NCI-H510A treated with DMSO at 0.1 percent for 48 hours (cell line): ENCODE measurements at places on chromosomes 3 and 15.
A peak's percentile ranks its signal among the peaks of the same experiment; 100 is the strongest.

GRCh38 chr3:80785875-80786274 lies 975.6 kb downstream of the GBE1 start:
- no peak for DNase-seq

DNA sequence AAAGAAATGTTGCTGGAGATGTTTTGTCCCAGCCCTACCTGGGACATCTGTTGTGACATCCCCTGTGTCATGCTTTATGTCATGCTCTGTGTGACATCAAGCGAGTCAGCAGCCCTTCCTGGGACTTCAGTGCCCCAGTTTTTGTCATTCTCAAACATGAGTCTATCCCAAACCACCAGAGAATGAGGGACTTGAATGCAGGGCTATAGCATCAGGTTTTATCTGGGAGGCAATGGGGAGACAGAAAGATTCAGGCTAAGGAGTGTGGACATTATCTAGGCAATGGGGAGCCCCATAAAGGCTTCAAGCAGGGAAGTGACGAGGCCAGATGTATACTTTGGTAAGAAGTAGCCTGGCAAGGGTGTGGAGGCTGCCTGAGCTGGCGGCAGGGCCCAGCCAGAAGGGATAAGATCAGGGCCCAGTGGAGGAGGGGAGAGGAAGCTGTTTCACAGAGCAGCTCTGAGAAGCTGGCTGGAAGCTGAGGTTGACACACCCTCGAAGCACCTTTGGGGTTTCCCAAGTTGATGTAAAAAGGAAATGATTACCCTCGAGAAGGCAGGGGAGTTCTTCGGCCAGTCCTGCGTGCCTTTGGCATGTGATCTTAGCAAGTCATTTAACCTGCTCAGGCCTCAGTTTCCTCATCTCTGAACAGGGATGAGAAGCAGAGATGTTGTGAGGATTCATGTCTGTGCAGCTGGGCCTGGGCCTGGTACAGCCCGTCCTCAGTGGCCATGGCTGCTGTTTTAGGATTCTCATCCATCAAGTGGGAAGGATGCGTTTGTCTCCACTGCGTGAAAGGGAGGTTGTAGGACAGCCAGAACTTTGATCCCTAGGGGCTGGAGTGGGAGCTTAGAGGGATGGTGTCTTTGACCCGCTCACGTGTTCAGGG lies 34.3 kb downstream of the IRAK2 start:
- no peak for DNase-seq

- DNase-seq = no peak
Measured at GRCh38 chr3:111735243-111735758, 123.8 kb upstream of the PHLDB2 start.

DNA sequence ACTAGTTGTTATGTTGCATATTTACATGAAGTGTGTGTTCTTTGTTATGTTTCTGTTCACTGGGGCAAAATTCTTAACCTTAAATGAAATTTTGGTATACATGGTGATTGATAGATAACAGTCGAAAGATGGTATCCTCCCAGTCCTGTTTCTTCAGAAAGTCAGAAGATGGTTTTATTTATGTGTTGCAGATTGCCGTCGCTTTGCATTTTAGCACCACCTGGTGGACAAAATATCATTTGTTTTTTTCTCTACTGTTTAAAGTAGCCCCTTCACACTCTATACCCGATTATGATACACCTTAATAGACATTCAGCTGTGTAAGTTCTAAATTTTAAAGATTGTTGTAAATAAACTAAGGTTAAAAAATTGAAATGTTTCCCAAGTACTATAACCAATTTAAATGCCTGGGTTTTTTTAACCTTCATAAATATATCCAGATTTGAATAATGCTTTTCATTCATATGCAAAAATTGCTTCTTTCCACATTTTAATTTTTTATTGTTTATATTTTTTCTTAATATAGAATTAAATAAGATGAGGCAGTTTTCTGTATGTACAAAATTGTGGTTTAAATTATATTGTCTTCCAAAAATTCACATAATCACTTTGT lies 152.2 kb downstream of the ALCAM start:
- peak; percentile 34 for DNase-seq

DNA sequence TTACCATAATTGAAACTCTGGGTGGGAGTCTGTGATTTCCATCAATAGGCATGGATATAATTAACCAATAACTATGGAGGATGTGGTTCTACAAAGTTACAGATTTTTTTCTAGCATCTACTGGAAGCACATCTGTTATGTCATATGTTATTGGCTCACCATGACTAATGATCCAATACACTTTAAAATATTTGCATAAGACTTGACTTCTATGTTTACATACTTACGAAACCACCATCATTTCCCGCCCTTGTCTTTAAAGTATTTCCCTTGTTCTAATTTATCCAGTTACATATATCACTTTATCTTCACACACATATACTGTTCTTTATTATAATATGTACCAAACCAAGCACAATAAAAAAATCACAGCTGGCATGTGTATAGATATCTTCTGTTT lies 380.3 kb upstream of the CBLB start:
- DNase-seq = no peak

DNA sequence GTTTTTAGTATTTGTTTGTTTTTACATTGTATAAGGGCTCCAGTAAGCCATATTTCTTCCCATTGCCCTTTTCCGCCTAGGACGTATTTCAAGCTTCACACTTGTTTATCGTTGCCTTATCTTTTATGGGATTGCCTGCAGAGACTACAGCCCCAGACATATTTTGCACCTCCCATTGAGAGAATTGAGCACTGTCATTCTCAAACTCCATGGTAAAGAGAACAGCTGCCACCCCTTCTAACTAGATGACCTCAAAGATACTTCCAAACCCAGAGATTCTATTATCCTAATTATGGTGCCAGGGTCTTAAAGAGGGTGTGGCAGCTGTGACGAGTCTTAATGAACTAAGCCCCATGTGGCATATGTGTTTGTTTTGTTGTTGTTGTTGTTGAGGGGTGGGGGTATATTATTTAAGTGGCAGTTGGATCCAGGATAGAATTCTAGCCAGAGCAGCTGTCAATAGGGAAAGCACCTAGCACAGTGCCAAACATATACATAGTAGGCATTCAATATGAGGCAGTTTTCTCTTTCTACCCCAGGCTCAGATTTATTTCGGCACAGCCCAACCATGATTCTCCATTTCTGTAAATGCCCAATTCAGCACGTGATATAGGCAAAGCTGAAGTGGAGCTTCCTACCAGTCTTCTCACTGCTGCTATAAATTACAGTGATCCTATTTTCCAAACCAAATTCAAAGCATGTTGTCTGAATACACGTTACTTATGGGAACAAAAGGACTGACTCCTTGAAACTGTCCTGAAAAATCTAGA lies 932 bp upstream of the TP53BP1 start:
- DNase-seq = no peak

DNA sequence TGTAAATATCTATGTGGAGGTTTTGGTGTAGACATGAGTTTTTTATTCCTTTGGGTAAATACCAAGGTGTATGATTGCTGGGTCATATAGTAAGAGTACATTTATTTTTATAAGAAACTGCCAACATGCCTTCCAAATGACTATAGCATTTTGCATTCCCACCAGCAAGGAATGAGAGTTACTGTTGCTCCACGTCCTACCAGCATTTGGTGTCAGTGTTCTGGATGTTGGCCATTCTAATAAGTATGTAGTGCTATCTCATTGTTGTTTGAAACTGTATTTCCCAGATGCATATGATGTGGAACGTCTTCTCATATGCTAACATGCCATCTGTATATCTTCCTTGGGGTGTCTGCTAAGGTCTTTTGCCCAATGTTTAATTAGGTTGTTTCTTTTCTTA lies 38.7 kb downstream of the LHFPL4 start:
- no peak for DNase-seq

DNA sequence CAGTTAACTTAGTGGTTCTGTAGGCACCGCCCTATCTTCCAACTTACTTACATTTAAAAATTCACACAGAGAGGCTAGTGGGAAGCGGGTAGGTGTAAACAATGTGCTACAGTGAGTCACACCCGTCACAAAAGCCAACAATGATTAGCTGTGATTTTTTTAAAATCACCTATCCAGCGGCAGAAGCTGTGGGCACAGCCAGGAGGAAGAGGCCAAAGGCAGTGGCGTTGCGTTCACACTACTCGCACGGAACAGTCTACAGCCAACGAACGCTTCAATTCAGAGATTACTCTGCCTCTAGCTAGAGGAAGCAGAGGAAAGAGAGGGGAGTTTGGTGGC lies 2.5 kb upstream of the NLGN1 start:
- DNase-seq = peak; percentile 85

- no peak for DNase-seq
Measured at GRCh38 chr3:93843981-93844380, 129.7 kb downstream of the PROS1 start.

DNA sequence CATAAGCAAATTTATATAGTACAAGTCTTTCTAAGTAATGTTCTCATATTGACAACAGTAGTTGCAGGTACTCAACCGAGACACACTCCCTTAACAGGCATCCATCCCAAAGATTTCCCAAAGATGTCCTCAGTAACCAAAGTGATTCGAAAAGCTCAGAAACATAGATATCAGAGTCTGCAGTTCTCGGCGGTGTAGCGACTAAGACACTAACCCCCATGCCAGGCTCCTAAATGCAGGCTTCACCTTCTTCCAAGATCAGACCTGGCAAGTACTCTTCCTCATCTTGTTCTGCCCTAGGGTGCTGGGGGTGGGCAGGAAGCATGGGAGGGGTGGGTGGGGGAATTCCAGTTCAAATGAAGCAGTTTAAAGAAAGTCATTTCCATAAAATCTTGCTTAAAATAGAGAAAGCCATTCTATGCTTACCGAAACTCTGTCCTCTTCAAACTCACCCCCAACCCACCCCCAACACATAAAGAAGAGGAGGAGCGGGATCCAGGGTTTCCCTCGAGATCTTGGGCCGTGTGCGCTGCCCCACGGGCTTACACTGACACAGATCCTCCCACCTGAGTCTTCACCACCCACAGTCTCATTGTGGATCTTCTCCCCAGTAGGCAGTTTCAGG lies 59.0 kb upstream of the BCL6 start:
- DNase-seq = no peak

- no peak for DNase-seq
Measured at GRCh38 chr3:109018828-109019227, 65.1 kb upstream of the GUCA1C start.

GRCh38 chr15:93852761-93853160 lies 378.6 kb upstream of the MCTP2 start:
- DNase-seq = no peak

DNA sequence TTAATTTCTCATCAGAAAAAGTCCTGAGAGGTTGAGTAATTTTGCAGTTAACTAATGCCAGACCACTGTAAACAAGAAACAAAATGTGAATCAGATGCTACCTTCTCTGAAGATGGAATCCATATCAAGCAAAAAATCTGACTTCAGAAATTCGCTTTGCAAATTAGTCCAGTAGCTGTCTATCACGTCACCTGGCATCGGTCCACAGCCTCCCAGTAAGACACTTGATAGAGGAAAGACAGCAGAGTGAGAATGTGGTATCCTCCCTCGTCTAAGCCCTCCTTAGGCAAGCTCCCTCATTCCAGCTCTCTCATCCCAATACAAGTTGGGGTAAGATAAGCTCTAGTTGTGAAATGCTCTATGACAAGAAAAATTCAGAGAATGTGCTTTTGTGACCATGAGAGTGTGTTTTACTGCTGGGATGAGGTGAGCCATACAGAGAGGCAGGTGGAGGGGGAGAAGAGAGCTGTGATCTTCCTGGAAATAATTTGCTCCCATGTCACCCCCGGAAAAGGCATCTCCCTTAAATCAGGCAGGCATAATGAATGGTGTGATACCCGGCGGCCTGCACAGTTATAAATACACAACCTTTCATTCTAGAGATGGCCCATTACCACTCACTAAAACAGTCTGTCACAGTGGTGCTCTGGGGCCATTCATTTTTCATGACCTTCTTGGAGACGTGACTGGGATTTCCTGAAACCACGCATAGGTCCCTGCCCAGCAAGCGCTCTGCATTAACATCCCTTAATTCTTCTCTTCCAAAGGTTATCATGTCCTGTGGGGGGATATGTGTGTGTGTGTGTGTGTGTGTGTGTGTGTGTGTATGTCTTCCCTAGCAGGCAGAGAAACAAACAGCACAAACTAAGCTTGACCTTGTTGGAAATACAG lies 602.0 kb upstream of the KCNMB2 start:
- DNase-seq = no peak

DNA sequence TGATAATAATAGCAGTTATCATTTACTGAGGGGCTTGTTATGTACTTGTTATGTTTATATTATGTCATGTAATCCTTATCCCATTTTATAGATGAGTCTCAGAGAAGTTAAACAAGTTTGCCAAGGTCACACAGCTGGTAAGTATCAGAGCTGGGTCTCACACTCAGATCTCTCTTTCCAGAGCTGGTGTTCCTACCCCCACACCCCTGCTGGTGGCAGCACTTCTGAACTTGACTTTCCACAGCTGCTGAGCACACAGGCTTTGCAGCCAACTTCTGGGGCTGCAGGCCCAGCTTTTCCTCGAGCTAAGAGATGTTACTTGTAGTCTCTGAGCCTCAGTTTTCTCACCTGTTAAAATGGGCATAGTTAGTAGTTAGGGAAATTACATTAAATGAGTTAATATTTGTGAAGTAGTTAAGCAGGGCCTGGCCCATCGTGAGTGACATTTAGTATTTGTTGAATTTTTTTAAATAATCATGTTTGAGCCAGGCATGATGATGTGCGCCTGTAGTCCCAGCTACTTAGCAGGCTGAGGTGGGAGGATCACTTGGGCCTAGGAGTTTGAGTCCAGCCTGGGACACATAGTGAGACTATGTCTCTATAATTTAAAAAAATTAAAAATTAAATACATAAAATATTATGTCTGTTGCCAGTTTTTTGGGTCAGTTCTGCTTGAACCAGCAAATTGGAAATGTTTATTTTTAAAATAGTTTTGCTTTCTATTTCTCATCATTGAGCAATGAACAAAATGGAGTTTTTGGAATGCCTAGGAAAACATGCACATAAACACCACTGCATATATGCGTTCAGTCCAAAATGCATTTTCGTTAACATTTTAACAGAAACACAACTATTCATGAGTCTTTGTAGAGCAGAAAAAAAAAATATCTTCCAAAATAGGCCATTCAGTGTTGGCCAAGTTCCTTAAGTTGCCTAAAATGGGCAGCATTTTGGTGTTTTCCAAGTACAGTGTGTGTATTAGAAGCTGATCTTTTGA lies 87.3 kb downstream of the SMAD6 start:
- DNase-seq = no peak

DNA sequence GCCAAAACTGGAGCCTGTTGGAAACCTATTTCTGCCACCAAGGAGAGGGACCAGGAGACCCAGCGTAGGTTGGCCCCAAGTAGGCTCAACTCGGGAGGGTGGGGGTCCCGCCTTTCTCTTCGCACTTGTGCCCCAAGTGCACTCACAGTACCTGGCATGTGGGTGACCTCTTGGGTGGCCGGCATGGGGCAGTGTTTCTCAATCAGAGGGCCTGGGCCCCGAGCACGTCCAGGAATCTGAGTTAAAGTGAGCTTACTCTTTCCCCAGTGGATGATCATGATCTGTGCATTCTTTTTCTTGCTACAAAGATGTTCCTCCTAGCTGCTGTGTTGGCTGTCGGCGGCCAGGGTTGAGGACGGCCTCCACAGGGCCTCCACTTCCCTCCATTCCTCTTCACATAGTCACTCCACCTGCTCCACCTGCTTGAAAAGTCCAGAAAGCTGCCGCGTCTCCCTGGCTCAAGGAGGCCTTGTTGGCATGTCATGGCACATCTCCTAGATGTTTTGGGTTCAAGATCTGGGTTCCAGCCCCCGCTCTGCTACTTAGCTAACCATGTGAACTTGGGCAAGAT lies 66.5 kb upstream of the SEC61A1 start:
- DNase-seq = no peak
